ENCODE measurements at places on chromosomes 4 and X. TPM values are rescaled to one million over a fixed set of nuclear protein-coding genes. Genes with fewer than 3 reads are reported as not detected.

- no peak for DNase-seq
- H3K4me3 ChIP-seq: no peak overlapping the region
- no peaks in the 10 kb centered on the region for H3K4me1 ChIP-seq
- no peaks in the 10 kb centered on the region for H3K27me3 ChIP-seq
- peaks cover 49% of the 10 kb centered on the region for H3K36me3 ChIP-seq
- H3K27ac ChIP-seq: no peak overlapping the region
These were observed 69.7 kb upstream of the COX18 start for GRCh38 chr4:73139245-73139644.

DNA sequence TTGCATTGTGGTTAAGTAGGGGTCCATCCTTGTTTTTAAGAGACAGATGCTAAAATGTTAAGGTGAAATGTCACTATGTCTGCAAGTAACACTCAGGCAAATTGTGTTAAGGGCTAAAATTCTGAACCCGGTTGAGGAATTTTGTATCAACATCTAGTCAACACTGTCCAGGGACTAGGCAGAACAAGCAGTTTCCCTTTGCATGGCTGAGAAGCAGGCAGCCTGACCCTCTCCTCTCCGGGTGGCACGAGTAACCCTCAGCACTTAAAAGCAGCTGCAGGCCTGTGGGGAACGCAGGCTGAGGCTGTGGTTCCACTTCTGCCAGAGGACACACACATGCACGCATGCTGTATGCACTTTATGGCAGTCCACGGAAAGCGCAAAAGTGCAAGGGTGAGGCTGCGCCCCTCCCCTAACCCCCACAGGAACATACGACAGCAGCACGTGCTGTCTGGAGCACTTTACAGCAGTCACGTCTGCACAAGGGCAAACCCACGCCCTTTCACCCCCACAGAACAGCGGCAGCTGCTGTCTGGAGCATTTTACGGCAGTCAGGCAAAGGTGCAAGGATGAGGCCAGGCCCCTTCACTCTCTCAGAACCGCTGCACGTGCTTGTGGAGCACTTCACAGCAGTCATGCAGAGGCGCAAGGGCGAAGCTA is 619 bp upstream of the MPC1L start:
- no peaks in the 10 kb centered on the region for H3K36me3 ChIP-seq
- no peaks in the 10 kb centered on the region for H3K4me1 ChIP-seq
- no peak for DNase-seq
- H3K27ac ChIP-seq: no peak overlapping the region

- H3K4me3 ChIP-seq: no peak overlapping the region
- no peaks in the 10 kb centered on the region for H3K36me3 ChIP-seq
- no peaks in the 10 kb centered on the region for H3K27me3 ChIP-seq
- no peak overlapping the region for H3K27ac ChIP-seq
- no peaks in the 10 kb centered on the region for H3K4me1 ChIP-seq
These were observed 97.8 kb upstream of the SPRY1 start for GRCh38 chr4:123298801-123299200.

DNA sequence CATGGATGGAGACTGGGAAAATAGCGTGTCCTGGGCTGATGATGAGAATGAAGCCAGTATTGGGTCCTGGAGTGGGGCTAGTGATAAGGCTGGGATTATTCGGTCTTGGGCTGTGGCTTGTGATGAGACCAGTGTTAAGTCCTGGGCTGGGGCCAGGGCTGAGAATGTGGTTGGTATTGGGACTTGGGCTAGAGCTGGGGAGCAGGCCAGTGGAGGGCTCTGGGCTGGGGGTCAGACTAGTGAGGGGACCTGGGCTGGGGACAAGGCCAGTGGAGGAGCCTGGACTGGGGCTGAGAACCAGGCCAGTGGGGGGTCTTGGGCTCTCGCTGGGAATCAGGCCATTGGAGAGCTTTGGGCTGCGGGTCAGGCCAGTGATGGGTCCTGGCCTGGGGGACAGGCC is 6.7 kb downstream of the ARMCX4 start:
- H3K4me1 ChIP-seq: no peaks in the 10 kb centered on the region
- DNase-seq: no peak
- peaks cover 9% of the 10 kb centered on the region for H3K36me3 ChIP-seq
- no peak overlapping the region for H3K4me3 ChIP-seq
- no peaks in the 10 kb centered on the region for H3K27me3 ChIP-seq

GRCh38 chrX:101460669-101461068 is 24.6 kb upstream of the ARMCX4 start:
- DNase-seq: no peak
- no peaks in the 10 kb centered on the region for H3K27me3 ChIP-seq
- no peaks in the 10 kb centered on the region for H3K4me1 ChIP-seq
- H3K36me3 ChIP-seq: no peaks in the 10 kb centered on the region

DNA sequence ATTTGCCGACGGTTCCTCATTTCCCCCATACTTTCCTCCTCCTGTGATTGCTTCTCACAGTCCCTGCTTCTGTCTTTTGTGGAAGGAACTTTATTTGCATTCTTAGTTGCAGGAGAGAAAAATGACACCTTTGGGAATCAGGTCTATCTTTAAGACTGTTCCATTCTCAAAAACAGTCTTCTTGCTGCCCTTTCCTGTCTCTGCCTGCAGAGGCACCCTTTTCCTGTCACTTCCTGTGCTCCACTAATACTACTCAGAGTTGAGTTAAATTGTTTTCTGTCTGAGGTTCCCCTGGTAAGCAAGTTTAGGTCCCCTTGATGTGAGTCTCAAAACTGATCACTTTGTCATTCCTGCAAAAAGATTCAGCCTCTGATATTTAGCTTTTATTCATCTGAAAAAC is 208.8 kb upstream of the CLNK start:
- no peak overlapping the region for H3K4me3 ChIP-seq
- no peak for DNase-seq
- no peak overlapping the region for H3K27ac ChIP-seq
- H3K27me3 ChIP-seq: no peaks in the 10 kb centered on the region

- H3K4me3 ChIP-seq: no peak overlapping the region
- H3K27ac ChIP-seq: no peak overlapping the region
- H3K4me1 ChIP-seq: no peaks in the 10 kb centered on the region
- no peak for DNase-seq
These were observed 709.0 kb downstream of the KLHL13 start for GRCh38 chrX:117407449-117408150.

GRCh38 chr4:110193822-110194761 is 4.3 kb downstream of the ELOVL6 start:
- peak overlapping the region; percentile 62 for H3K27ac ChIP-seq
- H3K36me3 ChIP-seq: no peaks in the 10 kb centered on the region
- no peaks in the 10 kb centered on the region for H3K27me3 ChIP-seq
- H3K4me1 ChIP-seq: peaks cover 22% of the 10 kb centered on the region

Gene TENT5D
- not detected for total RNA-seq

Gene CT45A1
- not detected for total RNA-seq

Gene MED14
- 56.4 TPM for total RNA-seq

Data from endothelial cell of umbilical vein (primary cell).